ENCODE measurements at places on chromosomes 4 and X. TPM values are rescaled to one million over a fixed set of nuclear protein-coding genes. Genes with fewer than 3 reads are reported as not detected.

The WDFY3 gene
- 70.0 TPM for total RNA-seq

The ZNF157 gene
- total RNA-seq = not detected

The ARX gene
- total RNA-seq = not detected

The MAGEA2B gene
- not detected for total RNA-seq

The ARHGAP36 gene
- total RNA-seq = not detected

The FRG2 gene
- total RNA-seq = not detected
